Cortex of kidney (tissue), 1 donor: ENCODE measurements at places on chromosomes 12 and 14.

GRCh38 chr14:98290596-98290995 lies 981.4 kb downstream of the BCL11B start:
- DNase-seq, result no peak

- DNase-seq, result no peak
Measured at GRCh38 chr12:62214846-62215245, 45.4 kb upstream of the USP15 start.

GRCh38 chr12:124740691-124741137 lies 123.0 kb downstream of the SCARB1 start:
- no peak for DNase-seq

DNA sequence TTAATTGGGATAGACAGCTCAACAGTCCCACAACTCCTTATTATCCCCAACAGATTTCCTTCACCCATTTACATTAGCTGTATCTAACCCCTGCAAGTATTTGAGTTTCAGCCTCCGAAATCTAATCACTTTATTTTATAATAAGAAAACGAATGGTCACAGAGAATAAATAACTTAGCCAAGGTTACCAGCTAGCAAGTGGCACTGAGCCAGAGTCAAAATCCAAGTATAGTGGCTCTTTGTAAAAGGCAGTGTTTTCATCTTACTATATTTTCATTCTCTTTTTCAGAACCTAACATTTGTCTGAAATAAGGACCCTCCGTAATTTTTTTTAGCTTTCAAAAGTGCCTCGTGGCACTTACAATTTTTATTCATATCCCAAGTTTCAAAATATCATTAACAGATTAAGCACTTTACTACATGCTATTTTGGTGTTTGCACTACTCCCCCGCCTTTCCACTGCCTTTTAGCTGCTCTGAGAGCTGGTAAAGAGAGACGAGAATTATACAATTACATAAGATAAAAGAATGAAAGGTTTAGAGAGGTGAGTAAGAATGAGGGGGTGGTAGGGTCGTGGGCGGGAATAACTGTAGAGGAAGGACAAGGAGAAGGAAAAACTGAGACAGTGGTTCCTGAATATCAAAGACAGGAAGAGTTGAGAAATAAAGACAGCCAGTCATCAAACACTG lies 3.7 kb upstream of the USP15 start:
- DNase-seq, result no peak

DNA sequence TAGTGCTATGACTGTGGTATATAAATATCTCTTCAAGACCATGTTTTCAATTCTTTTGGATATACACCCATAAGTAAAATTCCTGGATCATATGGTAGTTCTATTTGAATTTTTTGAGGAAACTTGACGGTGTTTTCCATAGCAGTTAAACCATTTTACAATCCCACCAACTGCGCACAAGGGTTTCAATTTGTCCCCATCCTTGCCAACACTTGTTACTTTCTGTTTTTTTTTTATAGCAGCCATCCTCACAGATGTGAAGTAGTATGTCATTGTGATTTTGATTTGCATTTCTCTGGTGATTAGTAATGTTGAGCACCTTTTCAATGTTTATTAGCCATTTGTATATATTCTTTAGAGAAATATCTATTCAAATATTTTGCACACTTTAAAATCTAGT lies 14.5 kb upstream of the A2M start:
- DNase-seq, result no peak
